Bronchial epithelial cell (primary cell): ENCODE measurements at places on chromosomes 2 and 18.

DNA sequence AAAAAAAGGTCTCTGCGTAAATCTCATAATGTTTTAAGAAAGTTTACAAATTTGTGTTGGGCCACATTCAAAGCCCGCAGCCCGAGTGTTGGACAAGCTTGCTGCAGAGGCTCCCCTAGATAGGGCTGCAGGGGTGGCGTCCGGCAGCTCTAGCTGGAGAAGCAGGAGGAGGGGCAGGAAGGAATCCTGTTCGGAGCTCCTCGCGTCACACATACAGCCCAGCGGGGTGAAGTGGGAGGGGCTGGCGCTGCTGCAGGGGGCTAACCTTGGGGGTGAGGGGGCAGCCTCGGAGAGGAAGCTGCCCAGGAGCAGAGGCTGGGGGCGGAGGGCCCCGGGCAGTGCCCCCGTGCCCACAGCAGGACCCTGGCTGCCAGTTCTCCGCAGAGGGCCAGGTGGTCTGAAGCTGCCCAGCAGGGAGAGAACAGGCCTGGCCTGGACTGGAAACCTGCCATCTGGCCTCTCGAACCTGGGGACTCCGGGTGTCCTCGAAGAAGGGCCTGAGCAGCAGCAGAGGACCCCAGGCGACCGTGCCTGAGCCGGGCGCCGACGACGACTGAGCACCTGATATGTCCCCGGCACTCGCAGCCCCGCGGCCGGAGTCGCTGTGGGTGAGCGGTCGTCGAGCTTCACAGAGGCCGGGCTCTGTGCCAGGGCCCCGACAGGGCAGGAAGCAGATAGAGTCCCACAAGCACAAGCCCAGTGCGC, 2.6 kb upstream of the GPR35 start:
- no peak for DNase-seq

GRCh38 chr2:75736276-75736675, 25.6 kb upstream of the GCFC2 start:
- DNase-seq: no peak

GRCh38 chr2:168767258-168767657, 35.2 kb upstream of the NOSTRIN start:
- DNase-seq: peak; percentile 48

GRCh38 chr2:105261061-105261460, 19.5 kb downstream of the GPR45 start:
- peak; percentile 83 for DNase-seq

DNA sequence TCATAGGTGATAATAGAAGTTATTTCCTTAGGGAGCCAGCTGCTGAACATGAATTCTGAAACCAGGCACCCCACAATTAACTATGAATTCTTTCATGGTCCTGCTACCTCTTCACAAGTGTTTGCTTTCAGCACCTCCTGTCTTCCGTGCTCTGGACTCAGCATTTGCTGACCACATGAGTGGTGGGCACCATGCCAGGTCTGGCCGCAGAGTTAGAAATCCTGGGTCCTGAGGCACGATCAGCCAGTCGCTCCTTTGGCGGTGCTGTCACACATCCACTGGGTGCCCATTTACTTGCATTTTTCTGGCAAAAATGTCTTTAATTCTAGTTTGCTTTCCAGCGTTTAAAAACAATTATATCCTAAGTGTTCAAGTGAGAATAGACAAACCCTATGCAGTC, 196.4 kb upstream of the PXDN start:
- no peak for DNase-seq

DNA sequence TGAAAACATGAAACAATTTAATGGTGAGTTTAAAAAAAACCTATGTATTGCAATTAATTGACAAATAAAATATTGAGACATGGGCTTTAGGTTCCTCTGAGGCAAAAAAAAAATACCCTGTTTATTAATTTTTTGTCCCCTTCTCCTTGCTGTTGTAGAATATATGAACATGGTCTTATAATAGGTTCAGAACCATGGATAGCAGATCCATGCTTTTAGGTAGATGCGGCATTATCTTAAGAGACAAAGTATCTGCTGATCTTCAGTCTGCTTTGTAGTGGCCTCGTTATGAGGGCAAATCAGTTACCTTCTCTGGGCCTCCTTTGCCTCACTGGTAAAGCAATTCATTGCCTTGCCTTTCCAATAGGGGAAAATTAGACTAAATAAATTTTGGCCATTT, 850.7 kb downstream of the NRXN1 start:
- peak; percentile 4 for DNase-seq

DNA sequence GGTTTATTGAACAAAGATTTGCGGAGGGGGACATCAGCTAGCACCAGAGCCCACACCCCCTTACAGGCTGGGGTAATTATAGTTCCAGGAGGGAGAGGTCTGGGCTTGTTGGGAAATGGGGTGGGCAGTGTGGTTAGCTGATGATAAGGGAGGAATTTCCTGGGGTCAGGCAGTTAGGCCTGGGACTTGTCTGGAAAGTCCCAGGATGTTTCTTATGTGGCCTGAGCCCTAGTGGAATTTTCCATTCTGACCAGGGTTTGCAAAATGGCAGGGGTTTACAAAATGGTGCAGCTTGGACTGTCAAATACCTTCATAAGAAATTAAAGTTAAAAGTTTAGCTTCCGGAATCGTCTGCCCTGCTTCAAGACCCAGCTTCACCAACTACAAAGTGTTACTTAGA, 199.1 kb downstream of the FBXO15 start:
- peak; percentile 50 for DNase-seq

GRCh38 chr2:134660626-134661402, 58.0 kb downstream of the TMEM163 start:
- no peak for DNase-seq
